ENCODE measurements at places on chromosomes 7 and 10.

GRCh38 chr10:110527731-110528171 is 30.0 kb downstream of the DUSP5 start:
- no peak for DNase-seq

DNA sequence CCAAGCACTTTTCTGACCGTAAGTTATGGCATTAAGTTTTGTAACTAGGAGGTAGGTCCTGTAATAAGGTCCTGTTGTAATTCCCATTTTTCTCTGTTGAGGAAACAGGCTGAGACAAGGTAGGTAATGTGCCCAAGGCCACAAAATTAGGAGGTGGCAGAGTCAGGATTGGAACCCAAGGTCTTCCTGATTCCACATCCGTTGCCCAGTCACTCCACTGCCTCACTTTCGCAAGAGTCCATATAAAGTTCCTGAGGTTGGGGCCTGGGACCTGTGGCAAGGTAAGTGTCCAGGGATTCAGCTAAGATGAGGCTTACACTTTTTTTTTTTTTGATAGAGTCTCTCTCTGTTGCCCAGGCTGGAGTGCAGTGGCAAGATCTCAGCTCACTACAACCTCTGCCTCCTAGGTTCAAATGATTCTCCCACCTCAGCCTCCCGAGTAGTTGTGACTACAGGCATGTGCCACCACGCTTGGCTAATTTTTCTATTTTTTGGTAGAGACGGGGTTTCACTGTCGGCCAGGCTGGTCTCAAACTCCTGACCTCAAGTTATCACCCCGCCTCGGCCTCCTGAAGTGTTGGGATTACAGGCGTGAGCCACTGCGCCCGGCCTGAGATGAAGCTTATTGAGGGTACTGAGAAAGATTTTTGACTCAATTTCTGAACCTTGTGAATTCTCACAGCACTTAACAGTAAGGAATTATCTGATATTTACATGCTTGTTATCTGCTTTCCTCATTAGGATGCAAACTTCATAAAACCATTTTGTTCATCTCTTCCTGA is 20.3 kb upstream of the GNA12 start:
- no peak for DNase-seq

GRCh38 chr7:77580762-77581350 is 43.8 kb downstream of the PTPN12 start:
- DNase-seq: no peak

- DNase-seq: no peak
These were observed 17.5 kb downstream of the ATP6V1F start for GRCh38 chr7:128879939-128880746.

GRCh38 chr7:46319841-46320240 is 398.8 kb upstream of the IGFBP3 start:
- no peak for DNase-seq

DNA sequence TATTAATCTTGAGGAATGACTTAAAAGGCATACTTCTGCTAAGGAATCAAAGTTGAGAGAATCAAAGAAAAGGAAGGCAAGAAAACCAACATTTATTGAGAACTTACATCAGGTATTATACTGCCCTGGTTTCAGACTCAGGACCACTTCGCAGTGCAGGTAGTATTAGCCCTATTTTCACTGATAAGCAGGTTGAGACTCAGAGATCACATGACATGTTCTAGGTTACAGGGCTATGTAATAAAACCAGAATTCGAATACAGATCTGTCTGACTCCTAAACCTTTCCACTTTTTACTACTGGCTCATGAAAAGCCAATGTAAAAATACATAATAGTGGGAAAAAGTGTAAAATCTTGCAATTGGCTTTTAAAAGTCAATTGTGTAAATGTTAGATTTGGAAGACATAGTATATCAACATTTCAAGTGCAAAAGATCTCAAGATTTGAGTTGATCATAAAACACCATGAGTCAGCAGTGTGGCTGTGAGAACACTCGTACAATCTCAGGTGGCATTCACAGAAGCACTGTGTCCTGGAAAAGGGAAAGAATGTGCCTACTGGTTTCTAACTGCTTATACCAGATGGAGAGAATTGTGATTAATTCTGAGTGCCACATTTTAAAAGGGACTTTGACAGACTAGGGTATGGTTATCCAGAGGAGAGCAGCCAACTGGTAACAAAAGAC is 195.8 kb upstream of the MKLN1 start:
- DNase-seq: no peak

GRCh38 chr7:21293771-21294170 is 134.1 kb upstream of the SP4 start:
- no peak for DNase-seq

DNA sequence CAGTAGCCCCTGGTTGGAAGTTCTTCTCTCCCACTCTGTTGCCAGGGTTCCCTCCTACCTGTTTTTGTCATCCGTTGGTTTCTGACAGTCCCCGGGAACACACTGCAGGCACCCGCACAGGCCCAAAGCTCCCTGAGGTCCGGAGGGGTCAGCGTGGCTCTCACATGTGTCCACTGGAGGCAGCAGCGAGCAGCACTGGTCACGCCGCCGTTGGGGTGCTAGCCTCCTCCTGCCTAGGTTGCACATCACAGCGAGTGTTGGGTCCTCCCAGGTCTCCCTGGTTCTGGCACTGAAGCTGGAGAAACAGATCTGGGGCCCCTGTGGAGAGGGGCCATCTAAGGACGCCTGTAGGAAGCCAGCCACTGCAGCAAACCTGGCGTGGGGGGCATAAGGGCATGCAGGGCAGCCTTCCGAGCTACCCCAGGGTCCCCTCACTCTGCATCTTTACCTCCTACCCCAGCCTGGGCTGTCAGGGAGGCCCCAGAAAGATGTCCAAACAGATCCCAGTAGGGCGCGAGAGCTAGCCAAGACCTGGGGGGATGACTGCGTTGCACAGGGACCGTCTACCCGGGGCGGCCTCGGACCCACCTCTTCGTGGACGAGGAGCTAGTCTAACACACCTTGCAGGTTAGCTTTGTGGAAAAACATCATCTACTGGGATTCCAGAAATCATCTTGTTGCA is 28.9 kb downstream of the LRRC27 start:
- no peak for DNase-seq

- DNase-seq: no peak
These were observed 70.8 kb upstream of the FGFR2 start for GRCh38 chr10:121669028-121669374.

DNA sequence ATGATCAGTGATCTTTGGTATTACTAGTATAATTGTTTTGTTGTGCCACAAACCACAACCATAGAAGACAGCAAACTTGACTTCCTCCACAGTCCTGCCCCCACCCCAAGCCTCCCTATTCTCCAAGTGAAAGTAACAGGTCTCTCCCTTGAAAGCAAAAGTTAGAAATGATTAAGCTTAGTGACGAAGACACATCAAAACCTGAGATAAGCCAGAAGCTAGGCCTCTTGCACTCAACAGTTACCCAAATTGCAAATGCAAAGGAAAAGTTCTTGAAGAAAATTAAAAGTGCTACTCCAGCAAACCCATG is 7.5 kb downstream of the SAR1A start:
- DNase-seq: no peak

GRCh38 chr10:4022473-4022872 is 237.5 kb upstream of the KLF6 start:
- DNase-seq: no peak

GRCh38 chr7:132113536-132114371 is 462.5 kb downstream of the PLXNA4 start:
- DNase-seq: no peak

DNA sequence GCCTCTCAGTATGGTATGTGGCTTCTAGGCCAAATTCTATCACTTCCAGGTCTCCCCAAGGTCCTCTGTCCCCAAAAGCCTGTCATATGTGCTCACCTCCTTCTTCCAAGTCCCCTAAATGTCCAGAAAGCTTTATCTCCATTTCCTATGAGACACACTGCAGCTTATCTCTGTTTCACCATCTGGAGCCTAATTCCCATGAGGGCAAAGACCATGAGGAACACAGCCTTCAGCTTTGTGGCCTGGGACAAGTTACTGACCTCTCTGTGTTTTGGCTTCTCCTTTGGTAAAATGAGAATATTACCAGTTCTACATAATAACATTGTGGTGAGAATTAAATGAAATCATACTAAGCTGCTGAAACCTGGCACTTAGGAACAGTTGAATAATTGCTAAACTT is 19.2 kb downstream of the ST8SIA6 start:
- DNase-seq: no peak

DNA sequence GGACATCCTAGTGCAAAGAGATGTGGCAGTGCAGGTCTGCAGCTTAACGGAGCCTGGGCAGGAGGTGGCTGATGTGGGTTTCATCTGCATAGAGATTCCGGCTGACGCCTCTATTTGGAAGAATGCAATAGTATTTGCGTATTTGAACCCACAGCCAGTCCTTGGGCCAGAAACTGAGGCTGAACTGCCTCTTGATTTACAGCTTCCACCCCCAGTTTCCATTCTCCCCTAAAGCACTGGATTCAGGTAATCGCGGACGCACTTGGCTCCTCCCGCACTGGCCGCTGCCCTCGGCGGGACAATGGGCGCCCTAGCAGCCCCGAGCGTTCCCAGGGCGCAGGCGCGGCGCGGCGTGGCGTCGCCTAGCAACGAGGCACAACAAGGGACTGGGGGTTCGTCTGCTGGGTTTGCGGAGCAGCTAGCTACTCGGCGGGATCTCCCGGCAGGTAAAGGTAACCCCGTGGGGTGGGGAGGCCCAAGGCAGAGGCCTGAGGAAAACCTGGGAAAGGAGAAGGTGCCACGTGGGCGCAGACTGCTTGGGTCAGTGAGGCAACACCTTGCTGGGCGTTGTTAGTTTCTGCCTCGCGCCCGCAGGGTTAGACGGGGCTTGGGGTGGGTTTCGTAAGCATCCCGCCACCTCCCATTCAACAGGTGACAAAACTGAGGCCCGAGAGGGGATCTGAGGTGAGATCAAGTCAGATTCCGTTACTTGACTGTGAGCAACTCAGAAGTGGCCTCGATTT is at the start of gene ARMC3:
Gene ARMC3 (plus strand): TSS at position 393 of the 743 bp plus-strand sequence. CDS start 3,944 bp downstream, outside the sequence.
- peak; percentile 43 for DNase-seq

DNA sequence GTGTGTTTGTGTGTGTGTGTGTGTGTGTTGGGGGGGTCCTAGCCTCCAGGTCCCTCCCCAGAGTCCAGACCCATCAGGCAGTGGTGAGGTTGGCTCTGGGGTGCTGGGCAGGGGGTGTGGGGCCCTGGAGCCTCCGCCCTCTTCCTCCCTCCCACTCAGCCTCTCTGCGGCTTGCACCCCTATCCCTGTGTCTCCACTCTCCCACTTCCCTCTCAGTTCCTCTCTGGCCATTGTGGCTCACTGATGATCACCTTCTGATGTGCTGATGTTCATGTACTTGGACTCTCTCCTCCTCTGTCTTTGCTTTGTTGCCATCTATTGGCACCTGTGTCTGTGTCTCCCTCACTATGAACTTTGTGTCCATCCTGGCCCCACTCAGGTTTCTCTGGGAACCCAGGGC is 298.7 kb downstream of the ZEB1 start:
- DNase-seq: no peak

DNA sequence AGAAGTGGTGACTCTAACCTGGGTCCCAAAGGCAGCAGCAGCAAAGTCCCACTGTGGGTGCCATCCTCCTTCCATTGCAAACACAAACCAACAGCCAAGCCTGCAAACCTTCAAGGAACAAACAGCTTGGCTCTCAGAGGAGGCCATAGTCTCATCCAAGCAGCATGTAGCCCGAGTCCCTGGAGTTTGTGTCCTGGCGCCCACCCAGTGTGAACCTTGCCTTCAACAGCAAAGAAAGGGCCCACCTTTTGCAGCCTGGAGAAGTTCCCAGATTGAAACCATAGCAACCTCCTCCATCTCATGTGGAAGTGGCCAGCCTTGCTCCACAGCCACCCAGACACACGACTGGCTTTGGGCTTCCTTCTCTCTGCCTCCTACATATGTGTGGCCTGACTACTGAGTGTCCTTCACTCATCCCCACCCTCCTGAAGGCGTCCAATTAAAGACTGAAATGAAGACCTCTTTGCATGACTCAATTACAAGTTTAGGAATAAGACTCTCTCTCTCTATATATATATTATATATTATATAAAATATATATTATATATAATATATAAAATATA is 106.1 kb downstream of the C10orf90 start:
- no peak for DNase-seq

DNA sequence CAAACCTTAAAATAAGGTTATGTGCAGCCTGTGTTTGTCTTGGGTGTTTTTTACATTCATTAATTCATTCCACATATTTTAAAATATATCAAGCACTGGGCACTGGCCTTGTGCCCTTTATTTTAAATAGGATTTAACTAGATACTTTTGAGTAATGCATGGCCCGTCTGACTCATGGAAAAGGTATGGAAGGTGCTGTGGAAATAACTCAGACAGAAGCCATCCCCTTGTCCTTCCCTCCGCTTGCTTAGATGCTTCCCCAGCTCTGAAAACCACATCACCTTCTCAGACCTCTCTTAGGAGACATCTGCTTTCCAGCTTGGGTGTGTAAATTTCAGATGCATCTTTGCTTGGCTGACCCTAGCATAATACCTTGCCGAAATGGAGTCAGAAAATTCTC is 30.5 kb downstream of the SLC18A2 start:
- DNase-seq: no peak

DNA sequence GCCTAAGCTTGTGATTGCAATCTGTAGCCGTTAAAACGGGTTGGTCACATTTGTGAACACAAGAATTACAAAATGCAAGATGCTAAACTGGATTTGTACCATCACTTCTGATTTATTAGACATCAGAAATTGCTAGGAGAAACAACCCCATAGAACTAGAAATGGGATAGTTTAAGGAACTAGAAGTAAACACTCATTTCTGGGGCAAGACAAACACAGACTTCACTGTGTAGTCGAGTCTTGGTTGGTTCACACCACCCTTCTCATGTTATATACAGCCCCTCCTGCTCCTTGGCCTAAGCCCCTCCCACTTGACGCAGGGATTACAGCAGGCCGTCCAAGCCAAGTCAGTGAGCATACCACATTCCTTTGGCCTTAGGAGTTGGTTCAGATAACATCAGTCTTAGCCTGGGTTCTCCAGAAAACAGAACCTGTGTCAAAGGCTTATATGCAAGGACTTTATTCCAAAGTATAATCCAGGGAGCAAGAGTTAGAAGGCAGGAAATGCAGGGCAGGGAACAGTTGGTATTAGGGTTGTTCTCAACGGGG is 2.0 kb upstream of the NRAP start:
- no peak for DNase-seq

GRCh38 chr7:68376131-68376661 is 1222.1 kb upstream of the AUTS2 start:
- DNase-seq: no peak

DNA sequence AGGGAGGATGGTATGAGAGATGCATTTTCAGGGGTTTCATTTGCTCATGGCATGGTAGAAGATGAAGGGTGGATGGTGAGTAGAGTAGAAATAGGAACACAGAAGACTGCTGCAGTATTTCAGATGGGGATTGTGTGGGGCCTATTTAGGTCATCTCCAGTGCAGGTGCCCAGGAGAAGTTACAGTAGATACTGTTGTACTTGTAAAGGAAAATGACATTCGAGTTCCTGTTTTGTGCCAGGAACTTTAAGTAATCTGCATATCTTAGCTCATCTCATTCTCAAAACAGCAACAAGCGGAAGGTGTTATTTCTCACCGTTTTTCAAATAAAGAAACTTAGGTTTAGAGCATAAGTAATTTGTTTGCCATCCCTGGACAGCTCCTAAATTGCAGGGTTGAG is 156.2 kb downstream of the AUTS2 start:
- DNase-seq: no peak

- DNase-seq: no peak
These were observed 553.3 kb downstream of the TFEC start for GRCh38 chr7:115477193-115477651.
